ENCODE measurements at places on chromosomes 7 and 10.

DNA sequence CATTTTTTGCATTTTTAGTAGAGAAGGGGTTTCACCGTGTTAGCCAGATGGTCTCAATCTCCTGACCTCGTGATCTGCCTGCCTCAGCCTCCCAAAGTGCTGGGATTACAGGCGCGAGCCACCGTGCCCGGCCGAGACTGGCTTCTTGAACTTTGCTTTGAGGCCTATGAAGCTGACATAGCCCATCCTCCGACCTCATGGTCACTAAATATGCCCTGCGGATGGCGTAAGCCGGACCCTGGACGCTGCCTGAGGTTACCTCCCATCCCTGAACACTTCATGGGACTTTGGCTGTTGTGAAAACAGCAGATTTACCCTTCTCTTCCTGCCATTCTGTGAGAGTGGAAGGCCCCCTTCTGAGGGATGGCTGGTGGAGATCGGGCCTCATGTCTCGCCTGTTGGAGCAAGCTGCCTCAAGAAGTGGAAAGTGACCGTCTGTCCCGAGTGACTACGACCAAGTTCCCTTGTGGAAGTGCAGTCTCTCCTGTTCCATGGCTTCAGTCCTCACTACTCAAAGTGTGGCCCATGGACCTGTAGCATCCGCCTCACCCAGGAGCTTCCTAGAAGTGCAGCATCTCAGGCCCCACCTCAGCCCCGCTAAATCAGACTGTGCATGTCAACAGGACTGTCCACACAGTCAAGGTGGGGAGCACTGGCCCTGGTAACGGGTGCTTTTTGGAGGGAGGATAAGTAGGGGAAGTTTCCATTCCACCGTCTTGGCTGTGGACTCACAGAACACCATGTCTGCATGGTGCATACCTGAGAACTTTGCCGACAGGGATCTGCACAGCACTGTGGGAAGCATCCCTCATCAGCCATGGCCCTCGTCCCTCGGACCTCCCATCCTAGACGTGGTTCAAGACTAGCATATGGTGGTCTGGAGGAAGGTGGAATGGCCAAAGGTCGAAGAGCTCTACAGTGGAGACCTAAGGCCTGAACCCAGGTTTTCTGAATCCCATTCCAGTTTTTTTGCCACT lies 210.5 kb upstream of the SHH start:
- DNase-seq = no peak

- DNase-seq = no peak
Observed at GRCh38 chr7:29270594-29271318, 76.2 kb downstream of the CHN2 start.

DNA sequence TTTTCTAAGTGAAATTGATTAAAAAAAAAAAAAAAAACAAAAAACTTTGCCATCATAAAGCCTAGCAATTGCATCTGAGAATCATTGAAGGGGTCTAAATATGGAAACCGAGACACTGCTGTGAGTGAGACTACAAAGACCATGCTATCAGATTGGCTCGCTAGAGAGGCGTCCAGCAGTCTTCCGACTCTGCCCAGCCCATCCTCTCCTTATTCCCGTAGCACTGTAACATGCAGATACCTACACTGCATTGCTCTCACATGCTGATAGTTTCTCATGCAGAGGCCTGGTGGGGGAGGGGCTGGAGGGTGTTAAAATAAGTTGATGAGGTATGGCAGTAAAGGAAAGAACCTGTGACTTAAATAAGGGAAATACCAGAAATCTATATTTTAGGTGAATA lies 130.7 kb downstream of the NRF1 start:
- DNase-seq = no peak

- DNase-seq = no peak
Observed at GRCh38 chr7:5591278-5591874, 167.7 kb upstream of the TNRC18 start.

DNA sequence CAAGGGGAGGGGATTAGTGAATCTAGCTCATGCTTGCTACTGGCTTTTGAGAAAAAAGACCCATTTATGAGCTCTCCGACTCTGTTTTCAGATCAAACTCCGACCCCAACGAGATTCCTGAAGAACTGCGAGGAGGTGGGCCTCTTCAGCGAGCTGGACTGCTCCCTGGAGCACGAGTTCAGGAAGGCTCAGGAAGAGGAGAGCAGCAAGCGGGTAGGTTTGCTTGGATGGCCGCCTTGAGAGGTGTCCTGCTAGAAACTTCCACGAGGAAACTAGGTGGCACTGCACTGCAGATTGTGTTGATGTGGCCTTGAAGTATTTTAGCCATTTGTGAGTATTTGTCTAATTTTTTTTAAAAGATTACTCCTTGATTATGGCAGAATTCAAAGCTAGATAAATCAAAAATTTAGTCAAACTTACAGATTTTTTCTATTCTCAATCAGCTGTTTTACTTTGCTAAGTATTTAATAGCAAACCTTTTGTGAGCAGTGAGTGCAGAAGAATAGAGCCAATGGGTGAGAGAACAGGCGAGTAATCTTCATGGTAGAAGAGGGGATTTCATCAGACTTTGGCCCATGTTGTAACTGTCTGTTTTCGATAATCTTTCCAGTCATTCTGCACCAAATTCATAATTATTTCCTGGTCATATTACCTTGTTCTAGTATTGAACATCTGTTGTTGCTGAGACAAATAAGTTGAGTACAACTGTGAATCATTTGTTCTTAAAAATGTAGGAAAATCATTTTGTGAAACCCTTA lies 95.4 kb downstream of the CREB5 start:
- no peak for DNase-seq

GRCh38 chr7:94656658-94656924 lies 658 bp upstream of the SGCE start:
- no peak for DNase-seq

- DNase-seq = no peak
Observed at GRCh38 chr7:537911-538634, 18.4 kb upstream of the PDGFA start.

GRCh38 chr10:123496996-123497660 lies 169.0 kb upstream of the GPR26 start:
- DNase-seq = no peak

- no peak for DNase-seq
Observed at GRCh38 chr7:107045980-107046379, 1.5 kb downstream of the PRKAR2B start.

DNA sequence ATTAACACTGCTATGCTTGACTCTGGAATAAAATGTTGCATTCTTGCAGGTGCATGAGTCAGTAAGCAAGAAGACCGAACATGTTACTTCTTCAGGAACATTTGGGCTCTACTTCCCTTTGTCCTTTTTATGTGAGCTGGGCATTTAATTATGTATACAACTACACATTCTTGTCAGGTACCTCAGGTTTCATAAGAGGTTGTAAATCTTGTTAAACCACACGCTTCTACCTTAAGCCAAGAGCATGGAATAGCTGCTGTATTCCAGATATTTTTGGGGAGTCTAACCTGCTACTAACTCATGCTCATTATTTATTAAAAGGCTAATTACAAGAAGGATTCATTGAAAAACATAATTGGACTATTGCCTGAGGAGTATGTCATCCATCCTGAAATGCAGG lies 414.2 kb upstream of the KLF6 start:
- DNase-seq = no peak

DNA sequence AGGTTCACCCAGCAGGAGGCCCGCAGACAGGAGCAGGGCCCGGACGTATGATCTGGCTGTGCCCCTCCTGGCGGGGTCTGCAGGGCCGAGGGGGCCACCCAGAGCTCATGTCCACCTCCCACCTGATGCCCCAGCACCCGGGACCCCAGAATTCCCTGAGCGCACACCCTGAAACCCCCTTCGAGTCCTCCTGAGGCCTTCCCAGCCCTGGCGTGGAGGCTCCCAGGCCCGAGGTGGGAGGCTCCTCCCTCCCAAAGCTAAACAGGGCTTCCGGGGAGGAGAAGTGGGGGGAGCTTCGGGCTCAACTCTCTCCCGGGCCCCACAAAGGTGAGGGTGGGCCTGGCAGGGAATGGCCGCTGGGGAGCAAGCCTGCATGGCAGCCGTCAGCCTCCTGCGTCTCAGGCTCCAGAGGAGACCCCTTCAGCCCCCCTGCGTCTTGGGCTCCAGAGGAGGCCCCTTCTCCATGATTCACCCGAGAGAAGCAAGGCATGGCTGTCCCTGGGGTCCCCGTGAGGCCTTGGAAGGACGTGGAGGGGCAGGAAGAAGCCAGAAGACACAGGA lies 30.2 kb downstream of the MICALL2 start:
- no peak for DNase-seq

GRCh38 chr10:107206833-107207232 lies 42.3 kb upstream of the SORCS1 start:
- DNase-seq = no peak

DNA sequence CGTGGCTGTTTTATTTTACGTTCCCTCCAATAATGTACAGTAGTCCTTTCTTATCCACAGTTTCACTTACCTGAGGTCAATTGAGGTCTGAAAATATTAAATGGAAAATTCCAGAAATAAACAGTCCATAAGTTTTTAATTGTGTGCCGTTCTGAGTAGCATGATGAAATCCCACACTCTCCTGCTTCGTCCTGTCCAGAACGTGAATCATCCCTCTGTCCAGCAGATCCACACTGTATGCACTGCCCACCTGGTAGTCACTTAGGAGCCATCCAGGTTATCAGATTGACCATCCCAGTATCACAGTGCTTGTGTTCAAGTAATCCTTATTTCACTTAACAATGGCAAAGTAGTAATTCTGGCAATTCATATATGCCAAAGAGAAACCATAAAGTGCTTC lies 46.3 kb downstream of the STARD3NL start:
- no peak for DNase-seq

GRCh38 chr10:42933448-42934340 lies 143.2 kb upstream of the RET start:
- DNase-seq = no peak

DNA sequence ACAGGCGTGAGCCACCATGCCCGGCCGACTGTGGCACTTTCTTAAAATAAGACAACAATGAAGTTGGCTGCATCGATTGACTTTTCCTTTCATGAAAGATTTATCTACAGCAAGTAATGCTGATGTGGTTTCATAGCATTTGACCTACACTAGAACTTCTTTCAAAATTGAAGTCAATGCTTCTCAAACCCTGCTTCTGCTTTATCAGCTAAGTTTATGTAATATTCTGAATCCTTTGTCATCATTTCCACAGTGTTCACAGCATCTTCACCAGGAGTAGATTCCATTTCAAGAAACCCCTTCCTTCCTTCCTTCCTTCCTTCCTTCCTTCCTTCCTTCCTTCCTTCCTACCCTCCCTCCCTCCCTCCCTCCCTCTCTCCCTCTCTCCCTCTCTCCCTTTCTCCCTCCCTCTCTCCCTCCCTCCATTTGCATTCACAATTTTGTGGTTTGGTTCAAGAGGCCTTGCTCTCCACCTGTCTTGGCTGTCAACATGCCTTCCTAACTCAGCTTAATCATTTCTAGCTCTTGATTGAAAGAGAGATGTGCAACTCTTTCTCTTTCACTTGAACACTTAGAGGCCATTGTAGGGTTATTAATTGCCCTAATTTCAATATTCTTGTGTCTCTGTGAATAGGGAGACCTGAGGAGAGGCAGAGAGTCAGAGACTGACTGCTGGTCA lies 52.1 kb downstream of the HDAC9 start:
- DNase-seq = no peak

- no peak for DNase-seq
Observed at GRCh38 chr7:49324707-49325106, 400.4 kb downstream of the CDC14C start.

DNA sequence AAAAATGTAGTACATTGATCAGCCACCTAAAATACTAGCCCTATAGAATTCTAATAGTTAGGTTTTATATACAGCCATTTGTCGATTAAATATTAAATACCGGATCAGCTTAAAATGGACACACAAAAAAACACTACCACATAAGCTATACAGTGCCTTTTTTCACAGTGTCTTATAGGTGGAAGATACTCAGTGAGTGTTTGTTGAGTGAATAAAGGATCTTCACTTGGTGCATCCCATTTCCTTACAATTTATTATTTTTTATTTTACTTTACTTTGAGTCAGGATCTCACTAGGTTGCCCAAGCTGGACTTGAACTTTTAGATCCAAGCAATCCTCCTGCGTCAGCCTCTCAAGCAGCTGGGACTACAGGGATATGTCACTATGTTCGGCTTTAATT lies 335.4 kb upstream of the KAT6B start:
- DNase-seq = no peak

DNA sequence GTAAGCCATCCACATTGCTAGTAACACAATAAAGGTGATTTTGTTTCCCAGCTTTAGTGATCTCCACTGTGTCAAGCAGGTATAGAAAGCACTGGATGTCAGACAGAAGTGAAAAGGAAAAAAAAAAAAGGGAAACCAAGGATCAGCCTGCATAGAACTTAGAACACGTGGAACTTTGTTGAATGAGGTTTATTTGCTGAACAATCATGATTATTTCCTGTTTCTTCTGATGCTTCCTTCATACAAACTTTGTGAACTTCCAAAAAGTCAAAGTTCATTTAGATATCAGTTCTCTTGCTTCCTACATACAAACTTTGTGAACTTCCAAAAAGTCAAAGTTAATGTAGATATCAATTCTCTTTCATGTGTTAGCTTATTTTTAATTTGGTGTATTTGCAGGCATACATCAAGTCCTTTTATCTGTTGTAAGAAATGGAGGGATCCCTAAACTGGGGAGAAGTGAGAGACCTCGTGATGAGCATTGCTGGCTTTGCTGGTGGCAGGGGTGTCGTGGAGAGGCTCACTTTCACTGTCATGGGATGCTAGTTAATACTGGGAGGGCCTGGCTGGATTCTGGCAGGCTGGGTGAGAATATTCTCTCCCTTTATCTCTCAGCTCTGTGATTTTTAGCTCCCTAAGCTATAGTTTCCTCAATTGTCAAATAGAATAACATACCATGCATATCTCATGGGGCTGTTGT lies 298.4 kb downstream of the INHBA start:
- no peak for DNase-seq

DNA sequence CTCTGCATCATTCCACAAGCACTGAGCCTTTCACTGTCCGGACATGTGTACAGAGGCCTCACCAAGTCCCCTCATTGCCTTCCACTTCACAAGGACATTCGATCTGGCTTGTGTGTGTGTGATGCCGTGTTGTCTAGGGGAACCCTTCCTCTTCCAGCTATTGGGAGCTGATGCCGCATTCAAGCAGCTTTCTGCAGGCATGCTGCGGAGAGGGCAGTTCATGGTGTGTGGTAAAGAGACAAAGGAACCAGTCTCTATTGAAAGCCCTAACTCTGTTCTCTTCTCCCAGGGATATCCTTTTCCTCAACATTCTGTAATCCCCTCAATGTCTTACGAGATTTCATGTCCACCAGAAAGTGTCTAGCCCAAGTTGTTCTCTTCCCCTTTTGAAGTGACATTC lies 141.6 kb downstream of the ALOX5 start:
- DNase-seq = no peak

- DNase-seq = no peak
Observed at GRCh38 chr7:30159698-30160143, 24.9 kb downstream of the MTURN start.

Data from stimulated activated CD4-positive, alpha-beta T cell treated with anti-CD3 and anti-CD28 coated beads, Interleukin-1b, Interleukin-23, amount 100 ng/mL, for 24 hours (primary cell).